ENCODE measurements at places on chromosomes 16 and 17.
A peak's percentile ranks its signal among the peaks of the same experiment; 100 is the strongest.

DNA sequence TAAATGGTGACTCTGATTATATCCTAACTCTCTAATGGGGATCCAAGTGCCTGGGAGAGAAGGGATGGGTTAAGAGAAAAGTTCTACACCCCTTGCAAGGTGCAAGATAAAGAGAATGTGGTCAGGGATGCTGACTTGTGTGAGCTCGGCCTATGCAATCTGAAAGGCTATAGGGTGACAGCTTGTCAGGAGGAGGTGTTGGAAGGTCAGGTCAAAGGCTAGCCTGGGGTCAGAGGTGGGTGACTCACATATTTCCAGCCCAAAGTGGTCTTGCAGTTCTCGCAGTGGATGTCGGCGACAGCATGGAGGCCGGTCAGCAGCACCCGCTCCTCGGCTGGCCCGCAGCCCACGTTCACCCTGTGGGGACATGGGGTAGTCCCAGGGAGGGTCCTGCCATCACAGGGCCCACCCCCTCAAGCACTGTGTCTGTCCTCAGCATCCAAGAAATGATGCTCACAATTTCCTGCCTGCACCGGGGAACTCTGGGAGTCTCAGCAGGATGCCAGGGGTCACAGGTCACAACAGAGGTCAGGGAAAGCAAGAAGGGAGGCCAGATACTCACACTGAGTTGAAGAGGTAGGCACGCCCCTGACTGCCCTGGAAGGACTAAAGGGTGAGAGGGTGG is 1.4 kb downstream of the YPEL3 start:
- no peak for DNase-seq

- no peak for DNase-seq
Observed at GRCh38 chr17:57852092-57852954, 2.5 kb upstream of the MRPS23 start.

DNA sequence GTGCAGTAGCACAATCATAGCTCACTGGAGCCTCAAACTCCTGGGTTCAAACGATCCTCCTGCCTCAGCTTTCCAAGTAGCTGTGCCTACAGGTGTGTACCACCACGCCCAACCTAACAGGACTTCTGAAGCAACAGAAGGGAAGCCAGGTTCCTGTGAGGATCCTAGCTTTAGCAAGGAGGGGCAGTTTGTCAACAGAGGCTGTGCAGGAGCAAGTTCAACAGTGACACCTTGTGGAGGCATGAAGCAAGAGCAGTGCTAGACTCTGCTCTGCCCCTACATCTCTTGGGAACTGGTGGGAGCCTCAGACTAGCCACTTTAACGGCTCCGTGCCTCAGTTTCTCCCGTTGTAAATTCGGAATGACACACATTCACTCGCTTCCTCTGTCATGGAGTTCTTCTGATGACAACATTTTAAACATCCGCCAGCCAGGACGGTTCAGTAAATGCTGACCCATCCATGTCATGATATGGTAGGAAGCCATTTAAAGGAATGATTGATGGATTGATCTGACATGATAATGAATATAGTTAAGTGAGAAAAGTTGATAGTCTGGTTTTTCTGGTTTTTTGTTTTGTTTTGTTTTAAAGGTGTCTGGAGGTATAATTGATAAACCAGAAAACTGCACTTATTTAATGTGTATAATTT is 218.7 kb downstream of the MRTFB start:
- DNase-seq: no peak

- peak; percentile 39 for DNase-seq
Observed at GRCh38 chr17:77887464-77888241, 70.8 kb upstream of the TNRC6C start.

DNA sequence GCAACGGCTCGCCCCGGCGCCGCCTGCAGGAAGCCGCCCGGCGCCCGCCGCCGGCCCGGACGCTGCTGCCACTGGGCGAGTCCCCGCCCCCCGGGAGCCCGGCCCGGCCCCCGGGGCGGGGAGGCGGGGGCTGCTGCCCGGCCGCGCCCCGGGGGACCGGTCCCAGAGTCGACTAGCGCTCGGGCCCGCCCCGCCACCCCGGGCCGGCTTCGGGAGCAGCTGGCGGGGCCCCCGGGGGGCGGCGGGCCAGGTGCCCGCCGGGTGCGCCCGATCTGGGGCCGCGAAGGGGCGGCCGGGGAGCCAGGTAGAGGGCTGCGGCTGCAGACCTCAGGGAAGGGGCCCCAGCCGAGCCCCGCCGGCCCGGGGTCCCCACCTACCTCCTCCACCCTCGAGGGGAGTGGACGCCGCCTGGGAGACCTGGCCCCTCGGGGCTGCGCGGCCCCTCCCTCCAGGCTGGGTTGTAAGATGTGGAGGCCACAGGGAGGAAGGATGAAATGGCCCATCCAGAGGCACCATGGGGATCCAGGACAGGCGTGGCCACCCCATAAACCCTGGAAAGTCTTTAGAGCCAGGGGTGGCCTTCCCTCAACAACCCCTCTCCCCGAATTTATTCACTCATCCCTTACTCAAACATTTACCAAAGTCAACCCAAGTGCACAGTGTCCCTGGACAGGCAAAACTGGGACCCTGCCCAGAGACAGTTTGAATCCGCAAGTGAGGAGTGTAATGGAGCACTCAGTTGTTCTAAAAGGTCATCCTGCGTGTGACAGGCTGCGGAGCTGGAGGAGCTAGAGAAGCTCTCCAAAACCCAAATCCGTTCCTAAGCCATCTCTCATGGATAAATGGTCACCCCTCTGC is at the start of gene CDYL2:
TSS of gene CDYL2 (minus strand) at position 73 of the 858 bp plus-strand sequence. CDS start 425 bp downstream, outside the sequence.
- DNase-seq: peak; percentile 35

DNA sequence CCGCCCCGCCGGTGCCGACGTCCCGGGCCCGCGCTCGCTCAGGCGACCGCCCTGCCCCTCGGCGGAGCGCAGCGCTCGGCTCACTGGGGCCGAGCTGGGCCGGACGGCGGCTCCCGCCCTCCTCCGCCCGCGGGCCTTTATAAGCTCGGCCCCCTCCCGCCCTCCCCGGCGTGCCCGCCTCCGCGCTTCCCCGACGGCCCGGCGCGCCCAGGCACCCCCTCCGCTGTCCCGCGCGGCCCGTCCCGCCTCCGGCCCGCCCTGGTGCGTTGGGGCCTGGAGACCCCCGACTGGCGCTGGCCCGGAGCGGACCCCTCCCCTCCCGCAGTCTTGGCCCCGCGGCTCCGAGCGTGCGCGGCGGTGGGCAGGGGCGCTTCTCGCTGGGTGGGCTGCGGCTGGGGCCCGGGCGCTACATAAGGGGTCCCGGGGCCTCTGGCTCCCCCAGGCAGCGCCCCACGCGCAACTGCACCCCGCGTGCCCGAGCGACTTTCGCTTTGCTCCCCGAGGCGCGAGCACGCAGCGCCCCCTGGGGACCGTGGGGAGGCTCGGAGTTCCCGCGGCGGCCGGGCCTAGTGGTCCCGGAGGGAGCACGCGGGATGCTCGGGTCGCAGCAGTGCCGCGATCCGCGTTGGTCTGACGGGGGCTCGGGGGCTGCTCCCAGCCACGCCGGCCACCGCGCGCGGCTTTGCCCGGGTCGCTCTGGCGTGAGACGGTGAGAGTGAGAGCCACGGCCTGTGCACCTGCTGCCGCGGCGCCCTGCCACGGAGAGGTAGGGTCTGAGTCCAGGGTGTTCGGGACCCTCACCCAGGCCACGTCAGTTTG is at the start of gene PIEZO1:
TSS of gene PIEZO1 (minus strand) at position 115 of the 819 bp plus-strand sequence. CDS start 256 bp downstream, outside the sequence.
- DNase-seq: peak; percentile 72

DNA sequence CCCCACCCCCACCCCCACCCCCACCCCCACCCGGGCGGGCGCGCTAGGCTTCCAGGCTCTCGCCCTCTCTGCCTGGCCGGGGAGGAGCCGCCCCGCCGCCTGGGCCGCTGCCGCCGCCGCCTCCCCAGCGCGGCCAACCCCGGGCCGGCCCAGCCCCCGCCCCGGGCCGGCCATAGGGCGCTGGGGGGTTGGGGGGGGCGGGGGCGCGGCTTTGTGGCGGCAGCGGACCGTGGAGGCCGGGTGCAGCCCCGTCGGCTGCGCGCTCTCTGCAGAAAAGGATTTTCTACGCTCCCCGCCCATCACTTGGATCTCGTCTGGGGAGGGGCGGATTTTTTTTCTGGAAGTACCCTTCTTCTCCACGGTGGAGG is 230.9 kb downstream of the MRTFB start:
- DNase-seq: no peak

- no peak for DNase-seq
Observed at GRCh38 chr16:88746506-88746905, 38.5 kb downstream of the PIEZO1 start.

DNA sequence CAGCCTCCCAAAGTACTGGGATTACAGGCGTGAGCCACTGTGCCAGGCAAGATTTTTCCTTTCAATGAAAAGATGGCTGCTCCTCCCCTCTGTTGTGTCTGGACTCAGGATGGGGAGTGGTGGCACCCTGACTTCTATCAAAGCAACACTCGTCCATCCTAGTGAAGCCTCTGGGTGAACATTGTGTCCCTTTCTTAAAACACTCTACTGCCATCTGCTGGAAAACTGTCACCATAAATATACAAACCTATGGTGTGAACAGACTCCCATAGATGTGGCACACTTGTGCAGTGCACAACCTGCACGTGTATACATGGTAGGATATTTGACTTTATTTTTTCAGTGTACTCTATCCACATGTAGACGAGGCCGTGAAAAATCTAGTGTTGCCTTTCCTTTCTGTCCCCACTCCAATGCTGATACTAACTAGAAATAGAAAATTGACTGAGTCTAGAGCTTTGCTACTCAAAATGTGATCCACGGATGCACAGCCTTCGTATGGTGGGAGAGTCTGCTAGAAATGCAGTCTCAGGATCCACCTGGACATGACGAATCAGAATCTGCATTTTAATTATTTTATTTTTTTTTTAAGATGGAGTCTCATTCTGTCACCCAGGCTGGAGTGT is 55.9 kb upstream of the PLCG2 start:
- no peak for DNase-seq

DNA sequence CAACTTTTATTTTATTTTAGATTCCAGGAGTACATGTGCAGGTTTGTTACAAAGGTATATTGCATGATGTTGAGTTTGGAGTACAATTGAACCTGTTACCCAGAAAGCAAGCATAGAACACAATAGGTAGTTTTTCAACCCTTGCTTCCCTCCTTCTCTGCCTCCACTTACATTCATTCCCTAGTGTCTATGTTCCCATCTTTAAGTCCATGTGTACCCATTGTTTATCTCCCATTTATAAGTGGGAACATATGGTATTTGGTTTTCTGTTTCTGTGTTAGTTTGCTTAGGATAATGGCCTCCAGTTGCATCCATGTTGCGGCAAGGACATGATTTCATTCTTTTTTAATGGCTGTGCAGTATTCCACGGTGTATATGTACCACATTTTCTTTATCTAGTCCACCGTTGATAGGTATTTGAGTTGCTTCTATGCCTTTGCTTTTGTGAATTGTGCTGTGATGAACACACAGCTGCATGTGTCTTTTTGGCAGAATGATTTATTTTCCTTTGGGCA is 114.0 kb upstream of the NACA2 start:
- no peak for DNase-seq

DNA sequence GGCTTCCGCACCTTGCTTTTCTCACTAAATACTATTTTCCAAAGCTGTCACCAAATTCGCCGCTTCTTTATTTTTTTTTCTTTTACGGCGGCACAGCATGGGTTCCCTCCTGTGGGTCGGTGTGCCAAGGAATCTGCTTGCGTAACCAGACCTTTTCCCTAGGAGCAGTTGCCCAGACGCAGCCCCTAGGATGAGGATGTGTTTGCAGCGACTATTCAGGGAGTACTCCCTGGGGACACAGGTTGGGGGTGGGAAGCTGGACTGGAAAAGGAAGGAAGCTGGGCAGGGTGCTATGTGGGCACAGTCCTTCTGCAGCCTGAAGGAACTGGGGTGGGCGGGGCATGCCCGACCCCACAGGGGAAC is 49.0 kb upstream of the ZCCHC14 start:
- DNase-seq: no peak

DNA sequence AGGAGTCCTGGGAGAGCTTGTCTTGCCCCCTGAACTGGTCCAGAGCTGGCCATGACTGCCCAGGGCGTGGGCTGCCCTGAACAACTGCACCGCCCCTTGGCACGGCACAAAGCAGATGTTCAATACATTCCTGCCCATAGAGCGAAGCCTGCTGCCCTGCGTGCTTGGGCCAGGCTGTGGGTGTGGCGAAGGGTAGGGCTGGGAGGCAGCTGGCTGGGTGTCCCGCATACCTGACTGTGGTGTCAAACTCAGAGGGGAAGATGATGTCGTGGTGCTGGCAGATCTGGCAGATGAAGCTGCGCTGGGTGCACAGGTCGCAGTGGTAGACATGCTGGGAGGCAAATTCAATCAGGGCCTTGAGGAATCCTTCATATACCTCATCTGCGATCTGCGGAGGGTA is 124.2 kb upstream of the SMURF2 start:
- DNase-seq: no peak

DNA sequence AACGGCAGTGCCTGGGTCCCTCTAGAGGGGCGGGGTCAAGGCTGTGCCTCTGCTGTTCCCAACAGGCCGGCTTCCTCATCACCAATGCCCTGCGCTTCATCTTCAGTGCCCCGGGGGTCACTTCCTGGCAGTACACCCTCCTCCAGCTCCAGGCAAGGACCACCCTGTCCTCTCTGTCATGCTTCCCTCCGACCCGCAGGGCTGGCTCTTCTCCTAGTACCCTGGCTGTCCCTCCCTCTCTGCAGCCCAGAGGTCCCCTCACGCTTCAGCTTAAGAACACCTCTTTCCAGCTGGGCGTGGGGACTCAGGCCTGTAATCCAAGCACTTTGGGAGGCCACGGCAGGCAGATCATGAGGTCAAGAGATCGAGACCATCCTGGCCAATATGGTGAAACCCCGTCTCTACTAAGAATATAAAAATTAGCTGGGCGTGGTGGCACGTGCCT is 25.8 kb downstream of the CASKIN2 start:
- DNase-seq: no peak

- DNase-seq: no peak
Observed at GRCh38 chr16:79287424-79287917, 313.1 kb downstream of the MAF start.

DNA sequence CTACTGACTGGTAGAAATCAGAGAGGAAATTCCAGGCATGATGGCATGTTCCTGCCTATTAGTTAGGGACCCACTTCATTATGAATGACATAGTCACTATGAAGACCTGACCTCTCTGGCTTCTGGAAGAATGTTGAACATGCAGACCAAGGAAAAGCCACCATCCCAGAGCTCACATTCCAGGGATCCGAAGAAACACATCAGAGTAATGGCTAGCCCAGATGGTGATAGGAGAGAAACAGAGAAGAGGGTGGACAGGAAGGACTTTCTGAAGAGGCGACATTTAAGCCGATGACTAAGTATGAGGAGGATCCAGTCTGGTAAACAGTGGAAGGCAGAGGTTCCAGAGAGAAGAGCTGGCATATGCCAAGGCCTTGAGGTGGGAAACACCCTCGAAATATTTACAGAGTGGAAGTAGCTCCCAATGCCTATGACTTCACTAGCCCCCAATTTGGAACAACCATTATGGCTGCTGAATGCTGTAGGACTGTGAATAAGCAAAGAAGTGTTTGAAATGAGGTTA is 216.2 kb downstream of the RBFOX1 start:
- no peak for DNase-seq

GRCh38 chr16:80666378-80667250 is 125.8 kb downstream of the DYNLRB2 start:
- no peak for DNase-seq

- DNase-seq: no peak
Observed at GRCh38 chr16:71493213-71493612, 4.1 kb upstream of the ZNF19 start.

- DNase-seq: no peak
Observed at GRCh38 chr17:296379-296778, 56.2 kb downstream of the RPH3AL start.

- DNase-seq: peak; percentile 6
Observed at GRCh38 chr17:10614536-10615155, 42.5 kb downstream of the MYH3 start.

- DNase-seq: no peak
Observed at GRCh38 chr16:31452631-31453106, 6.6 kb upstream of the ARMC5 start.

- DNase-seq: no peak
Observed at GRCh38 chr17:82242977-82243647, 14.3 kb downstream of the SLC16A3 start.

Data from activated T-cell treated with anti-CD3 and anti-CD28 coated beads for 48 hours (primary cell).